ENCODE measurements at places on chromosomes 5 and 9.

- no peak for DNase-seq
Observed at GRCh38 chr9:8419596-8420275, 620.2 kb upstream of the DMAC1 start.

GRCh38 chr9:125609744-125610143 lies 97.3 kb downstream of the MAPKAP1 start:
- DNase-seq, result no peak

GRCh38 chr5:35274839-35275509 lies 44.7 kb upstream of the PRLR start:
- no peak for DNase-seq

GRCh38 chr5:89211836-89212235 lies 328.9 kb upstream of the MEF2C start:
- DNase-seq, result no peak

- DNase-seq, result no peak
Observed at GRCh38 chr9:117305454-117305853, 109.4 kb downstream of the ASTN2 start.

GRCh38 chr5:113514289-113514635 lies 768 bp downstream of the YTHDC2 start:
- peak; percentile 13 for DNase-seq

DNA sequence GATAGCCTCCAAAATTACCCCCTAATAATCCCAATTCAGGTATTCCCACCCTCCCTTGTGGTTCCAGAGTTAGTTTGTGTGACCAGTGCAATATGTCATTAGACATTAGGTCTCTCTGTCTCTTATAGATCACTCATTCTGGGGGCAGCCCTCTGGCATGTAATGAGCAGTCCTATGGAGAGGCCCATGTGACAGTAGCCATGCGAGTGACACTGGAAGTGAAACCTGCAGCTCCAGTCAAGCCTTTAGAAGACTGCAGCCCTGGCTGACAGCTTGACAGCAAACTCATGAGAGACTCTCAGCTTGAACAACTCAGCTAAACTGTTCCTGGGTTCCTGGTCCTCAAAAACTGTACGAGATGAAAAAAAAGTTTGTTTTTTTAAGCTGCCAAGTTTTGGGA lies 54.0 kb upstream of the HSPB3 start:
- no peak for DNase-seq

GRCh38 chr9:134525070-134525815 lies 116.4 kb upstream of the COL5A1 start:
- DNase-seq, result no peak

DNA sequence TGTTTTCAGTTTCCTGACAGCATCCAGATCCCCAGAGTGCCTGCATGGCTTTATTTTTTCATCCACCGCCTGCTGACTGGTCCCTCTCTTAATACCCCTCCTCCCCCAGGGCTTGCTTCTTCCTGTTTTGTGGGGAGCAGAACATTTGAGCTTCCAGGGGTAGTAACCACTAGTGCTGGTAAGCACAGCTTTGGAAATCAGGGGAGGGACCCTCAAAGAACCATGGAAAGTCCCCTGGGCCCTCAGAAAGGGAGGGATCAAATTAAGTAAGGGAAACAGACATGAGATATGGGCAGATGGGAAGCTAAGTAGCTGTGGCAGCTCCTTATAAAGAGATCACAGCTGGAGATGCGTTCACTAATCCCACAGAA lies 26.8 kb downstream of the GRIA1 start:
- DNase-seq, result no peak

DNA sequence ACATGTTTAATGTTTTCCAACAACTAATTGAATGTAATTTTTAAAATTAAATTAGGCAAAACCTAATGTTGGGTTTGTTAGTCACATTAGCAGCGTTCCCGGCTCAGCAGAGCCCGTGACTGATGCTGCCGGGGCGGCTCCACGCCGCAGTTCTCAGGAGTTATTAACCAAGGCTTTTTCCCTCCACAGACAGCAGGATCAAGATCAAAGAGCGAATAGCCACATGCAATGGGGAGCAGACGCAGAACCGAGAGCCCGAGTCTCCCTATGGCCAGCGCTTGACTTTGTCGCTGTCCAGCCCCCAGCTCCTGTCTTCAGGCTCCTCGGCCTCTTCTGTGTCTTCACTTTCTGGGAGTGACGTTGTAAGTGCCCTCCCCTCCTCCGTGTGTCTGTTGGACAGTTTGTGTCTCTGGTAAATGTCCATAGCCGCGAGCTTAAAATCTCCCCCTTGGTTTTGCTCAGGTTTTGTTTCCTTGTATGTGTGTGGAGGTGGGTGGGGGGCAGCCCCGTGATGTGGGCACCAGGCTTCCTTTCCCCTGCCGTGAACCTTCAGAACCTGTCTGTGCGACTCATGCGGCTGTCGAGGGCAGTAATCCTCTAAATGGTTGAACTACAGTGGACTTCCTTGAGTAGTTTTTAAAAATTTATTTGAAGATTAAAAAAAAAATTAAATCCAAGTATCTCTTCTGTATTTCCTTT lies 37.1 kb downstream of the TENT4A start:
- DNase-seq, result no peak

- no peak for DNase-seq
Observed at GRCh38 chr5:143331956-143332355, 71.5 kb downstream of the NR3C1 start.

- peak; percentile 91 for DNase-seq
Observed at GRCh38 chr5:57834829-57835608, 352.4 kb upstream of the ACTBL2 start.

GRCh38 chr9:75938946-75939345 lies 48.5 kb downstream of the PCSK5 start:
- no peak for DNase-seq
